T-helper 2 cell treated with Interferon-gamma antibody and Interleukin-4, amounts not matched to agents 5 μg/mL and 100 μg/mL, for 36 hours (primary cell): ENCODE measurements at places on chromosomes 7 and 10.

- no peak for DNase-seq
Observed at GRCh38 chr7:48130658-48131108, 40.6 kb upstream of the ABCA13 start.

- no peak for DNase-seq
Observed at GRCh38 chr7:113775401-113775800, 143.4 kb downstream of the PPP1R3A start.

DNA sequence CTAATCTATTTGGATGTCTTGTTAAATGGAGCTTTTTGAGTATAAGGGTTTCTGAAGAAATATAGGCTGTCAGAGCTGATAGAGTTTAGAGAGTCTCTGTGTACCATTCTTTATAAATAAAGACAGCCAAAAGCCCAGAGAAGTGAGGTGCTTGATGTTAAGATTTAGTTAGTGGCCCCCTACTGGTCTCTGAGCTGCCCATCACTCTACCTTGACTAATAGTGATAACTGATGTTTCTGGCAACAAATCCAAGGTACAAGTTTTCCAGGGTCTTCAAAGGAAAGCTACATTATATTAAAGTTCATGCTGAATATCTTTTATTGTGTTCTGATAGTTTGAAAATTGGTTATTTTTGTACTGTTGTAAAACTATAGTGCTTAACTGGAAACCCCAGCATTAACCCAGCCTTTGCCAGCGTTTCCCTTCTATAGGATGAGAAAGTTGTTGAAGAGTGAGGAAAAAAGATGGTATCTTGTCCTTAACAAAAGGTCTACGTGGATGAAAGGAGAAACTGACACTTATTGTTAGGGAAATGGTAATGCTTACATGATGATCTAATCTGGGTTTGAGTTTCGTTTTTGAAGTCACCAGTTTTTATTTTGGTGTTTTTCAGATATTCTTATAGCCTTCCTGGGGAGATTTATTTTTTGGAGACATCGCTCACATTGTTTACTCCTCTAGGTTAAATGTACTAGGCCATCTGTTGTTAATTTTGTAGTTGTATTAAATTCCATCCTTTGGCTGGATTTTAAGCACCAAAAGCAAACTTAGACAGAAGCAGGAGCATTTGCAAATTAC is 79.0 kb downstream of the AUTS2 start:
- DNase-seq, result no peak

- no peak for DNase-seq
Observed at GRCh38 chr7:87581723-87582122, 19.0 kb downstream of the ABCB1 start.

- no peak for DNase-seq
Observed at GRCh38 chr10:60359066-60359465, 30.6 kb downstream of the ANK3 start.

GRCh38 chr10:73810735-73811465 is 498 bp downstream of the NDST2 start:
- DNase-seq, result peak; percentile 57
